Caki2 (cell line): ENCODE measurements at places on chromosomes 16 and 17. TPM values are rescaled to one million over a fixed set of nuclear protein-coding genes. Genes with fewer than 3 reads are reported as not detected.

DNA sequence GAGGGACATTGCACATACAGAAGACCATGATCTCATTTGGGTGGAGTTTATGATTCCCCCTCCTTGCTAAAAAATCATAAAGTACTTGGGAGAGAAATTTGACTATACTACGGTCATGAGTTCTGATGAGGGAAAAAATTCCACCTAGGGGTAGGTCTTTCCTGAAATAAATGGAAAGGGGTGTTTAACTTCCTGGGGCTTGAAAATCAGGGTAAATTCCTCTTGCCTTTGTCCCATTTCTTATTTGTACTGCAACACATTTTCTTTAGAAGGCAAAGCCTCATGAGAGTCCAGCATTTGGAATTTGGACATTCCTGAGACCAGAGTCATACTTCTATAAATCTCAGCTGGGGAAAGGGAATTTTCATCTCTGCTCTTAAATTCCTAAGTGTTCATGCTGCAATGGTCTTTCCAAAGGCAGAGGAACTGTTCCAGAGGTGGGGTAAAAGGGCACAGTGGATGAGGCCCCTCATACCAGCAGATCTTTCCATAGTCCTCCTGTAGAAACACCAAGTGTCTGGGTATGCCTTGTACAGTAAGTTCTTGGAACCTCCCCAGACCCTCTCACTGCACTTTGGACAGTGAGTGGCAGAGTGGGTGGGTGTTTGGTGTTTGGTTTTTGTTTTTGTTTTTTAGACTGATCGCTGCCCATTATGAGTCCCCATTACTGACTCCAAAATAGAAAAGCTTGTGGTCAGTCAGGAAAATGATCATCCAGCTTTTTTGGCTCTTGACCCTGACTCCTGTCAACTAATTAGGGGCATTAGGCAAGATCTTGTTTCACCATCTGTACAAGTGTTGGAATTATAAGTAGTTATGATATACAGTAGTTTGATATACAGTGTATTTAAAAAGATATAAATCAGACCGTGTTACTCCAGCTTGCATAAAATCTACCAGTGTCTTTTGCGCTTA, 6.0 kb downstream of the LYRM1 start:
- DNase-seq: no peak

- DNase-seq: peak; percentile 85
Measured at GRCh38 chr17:45146890-45147580, 1.2 kb upstream of the HEXIM1 start.

- DNase-seq: peak; percentile 46
Measured at GRCh38 chr17:37694734-37695133, 50.1 kb downstream of the HNF1B start.

The TBC1D3K gene
- not detected in 2 replicates for total RNA-seq

- no peak for DNase-seq
Measured at GRCh38 chr17:61368832-61369450, 30.7 kb upstream of the TBX2 start.

GRCh38 chr17:82269138-82269881, 4.2 kb downstream of the CSNK1D start:
- no peak for DNase-seq

The SCGB1C2 gene
- not detected in 2 replicates for total RNA-seq

DNA sequence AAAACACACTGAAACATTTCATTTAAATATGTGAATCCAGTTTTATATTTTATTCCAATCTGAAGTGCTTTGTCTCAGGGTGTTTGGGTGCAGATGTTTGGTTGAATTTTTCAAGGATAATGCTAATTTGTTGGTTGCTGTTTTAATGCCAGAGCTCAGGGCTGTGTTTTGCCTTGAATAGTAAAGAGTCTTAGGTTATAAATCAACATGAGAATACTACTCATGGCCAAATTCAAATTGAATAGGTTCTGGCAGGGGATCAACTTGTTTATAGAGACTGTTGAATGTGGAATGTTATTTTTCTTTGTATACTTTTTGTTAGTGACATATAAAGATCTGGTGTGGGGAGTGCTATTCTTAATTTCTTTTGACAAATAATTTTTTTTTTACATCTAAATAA, 18.8 kb downstream of the TOM1L1 start:
- no peak for DNase-seq

- peak; percentile 8 for DNase-seq
Measured at GRCh38 chr16:50102051-50102746, 36.4 kb downstream of the HEATR3 start.

- DNase-seq: no peak
Measured at GRCh38 chr17:57308543-57309186, 52.3 kb downstream of the MSI2 start.

The RASD1 gene
- total RNA-seq: not detected in 2 replicates

GRCh38 chr17:30821871-30822723, 2.4 kb downstream of the CRLF3 start:
- peak; percentile 8 for DNase-seq

- no peak for DNase-seq
Measured at GRCh38 chr16:3804426-3805016, 76.0 kb downstream of the CREBBP start.

GRCh38 chr17:37322106-37322505, 53.7 kb upstream of the C17orf78 start:
- DNase-seq: no peak

The OSGIN1 gene
- 65.3 and 69.7 TPM in 2 replicates for total RNA-seq

The KRTAP4-6 gene
- total RNA-seq: not detected in 2 replicates

The ABCC12 gene
- total RNA-seq: not detected in 2 replicates

GRCh38 chr17:62121025-62121730, 56.1 kb upstream of the MED13 start:
- no peak for DNase-seq

The CETP gene
- total RNA-seq: not detected in 2 replicates

- DNase-seq: no peak
Measured at GRCh38 chr16:53899431-53899830, 195.5 kb downstream of the FTO start.

DNA sequence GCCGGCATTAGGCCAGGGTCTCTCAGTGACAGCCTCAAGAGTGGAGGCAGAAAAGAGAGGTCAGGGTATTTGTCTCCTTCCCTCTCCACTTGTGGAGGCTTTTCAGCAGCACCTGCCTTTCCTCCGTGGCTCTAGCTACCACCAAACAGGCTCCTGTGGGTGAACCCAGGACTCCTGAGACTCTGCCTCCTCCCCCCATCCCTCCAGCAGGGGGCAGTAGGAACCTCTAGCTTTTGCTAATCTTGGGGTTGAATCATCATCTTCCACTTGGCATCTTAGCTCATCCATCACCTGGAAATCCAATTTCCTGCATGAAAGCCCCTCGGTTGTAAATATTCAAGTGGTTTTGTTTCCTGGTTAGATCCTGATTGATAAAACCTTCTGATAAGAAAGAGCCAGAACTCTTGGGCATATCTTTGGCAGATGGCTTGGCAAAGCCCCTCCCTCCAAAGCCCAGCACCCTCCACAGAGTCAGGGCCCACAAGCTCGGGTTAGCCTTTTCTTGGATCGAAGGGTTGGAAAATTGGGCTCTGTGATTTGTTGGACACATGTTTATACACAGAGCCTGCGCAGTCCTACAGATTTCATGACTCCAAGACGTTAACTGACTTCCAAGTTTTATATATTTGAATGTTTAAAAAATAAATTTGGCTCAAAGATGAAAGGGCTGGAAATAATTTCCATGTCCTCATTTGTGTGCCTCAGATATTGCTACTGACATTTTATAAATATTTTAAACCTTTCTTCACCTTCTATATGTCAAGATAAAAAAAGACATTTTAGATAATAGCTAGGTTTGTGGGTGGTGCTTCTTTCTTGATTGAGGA, 322.1 kb downstream of the MAP2K4 start:
- peak; percentile 35 for DNase-seq

The RNF227 gene
- 2.0 and 2.6 TPM in 2 replicates for total RNA-seq

- no peak for DNase-seq
Measured at GRCh38 chr16:22678311-22678710, 135.7 kb upstream of the HS3ST2 start.

DNA sequence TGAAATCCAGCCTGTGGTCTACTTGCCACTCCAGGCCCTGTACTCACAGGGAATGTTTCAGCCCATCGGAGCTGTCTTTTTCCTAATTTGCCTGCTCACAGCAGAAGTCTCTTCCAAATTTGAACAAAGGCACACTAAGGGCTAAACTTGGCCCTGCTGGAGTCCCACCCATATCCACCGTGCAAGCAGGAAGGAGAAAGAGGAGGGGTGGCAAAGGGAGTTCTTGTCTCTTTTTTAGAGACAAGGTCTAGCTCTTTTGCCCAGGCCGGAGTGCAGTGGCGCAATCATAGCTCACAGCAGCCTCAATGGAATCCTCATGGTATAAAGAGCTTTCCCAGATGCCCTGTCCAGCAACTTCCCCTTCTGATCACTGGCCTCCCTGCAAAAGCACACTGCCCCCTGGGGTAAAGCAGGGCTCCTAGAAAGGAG, 2.7 kb upstream of the PRM1 start:
- no peak for DNase-seq

DNA sequence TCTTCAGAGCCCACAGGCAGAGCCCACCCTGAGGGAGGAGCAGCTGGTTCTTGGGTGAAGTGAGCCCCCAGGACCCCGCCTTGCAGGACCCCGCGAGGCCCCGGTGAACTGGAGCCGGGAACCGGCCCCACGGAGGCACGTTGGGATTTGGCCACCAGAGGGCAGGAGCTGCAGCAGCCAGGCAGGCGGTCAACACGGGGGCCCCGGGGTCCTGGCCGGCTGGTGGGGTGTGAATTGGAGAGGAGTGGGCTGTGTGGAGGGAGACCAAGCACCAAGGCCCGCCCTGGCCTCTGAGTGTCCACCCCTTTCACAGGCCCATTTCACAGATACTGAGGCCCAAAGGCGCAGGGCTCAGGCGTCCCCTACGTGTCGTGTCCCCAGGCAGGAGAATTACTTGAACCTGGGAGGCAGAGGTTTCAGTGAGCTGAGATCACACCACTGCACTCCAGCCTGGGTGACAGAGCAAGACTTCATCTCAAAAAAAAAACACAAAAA, 2.2 kb downstream of the DPEP1 start:
- DNase-seq: no peak

GRCh38 chr17:38421171-38421841, 7.0 kb upstream of the ARHGAP23 start:
- no peak for DNase-seq

GRCh38 chr16:29909391-29909790, 9.1 kb downstream of the ASPHD1 start:
- no peak for DNase-seq

DNA sequence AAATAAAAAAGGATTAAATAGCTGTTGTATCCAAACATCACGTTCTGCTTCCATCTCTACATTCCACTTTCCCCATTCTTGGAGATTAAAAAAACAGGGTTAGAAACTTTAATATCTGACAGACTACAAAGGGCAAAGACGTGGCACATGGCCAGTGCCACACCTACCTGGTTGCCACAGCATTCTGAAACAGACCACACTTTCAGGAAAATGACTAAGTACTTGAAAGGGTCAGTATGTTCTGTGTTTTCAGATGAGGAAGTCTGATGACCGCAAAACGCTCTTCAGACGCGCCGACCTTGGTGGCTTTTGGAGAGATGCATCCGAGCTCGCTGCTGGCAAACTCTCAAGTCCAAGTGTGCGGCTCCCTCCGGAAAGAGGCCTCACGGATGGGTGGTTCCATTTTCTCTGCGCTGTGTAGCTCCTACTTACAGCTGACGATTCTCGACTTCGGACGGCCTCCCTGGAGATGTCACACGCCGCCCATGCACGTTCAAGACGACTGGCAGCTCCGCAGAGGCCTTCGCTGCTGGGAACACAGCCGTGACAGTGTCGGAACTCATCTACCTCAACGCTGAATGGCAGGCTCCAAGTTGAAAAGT, 15.5 kb downstream of the MAP1LC3B start:
- peak; percentile 97 for DNase-seq

DNA sequence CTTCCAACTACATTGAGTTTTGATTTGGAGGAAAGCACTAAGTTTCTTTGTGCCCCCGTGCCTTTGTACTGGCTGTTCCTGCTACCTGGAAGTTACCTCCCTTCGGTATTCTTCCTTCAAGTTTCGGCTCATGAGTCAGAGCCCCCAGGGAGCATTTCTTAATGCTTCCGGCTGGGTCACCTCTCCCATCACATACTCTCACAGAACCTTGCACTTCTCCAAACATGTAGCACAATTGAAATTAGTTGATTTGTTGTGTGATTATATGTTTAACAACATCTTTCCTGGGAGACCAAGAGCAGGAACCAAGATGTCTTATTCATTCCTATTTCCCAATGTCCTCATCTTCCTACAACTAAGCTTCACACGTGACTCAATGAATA, 158.6 kb upstream of the CDH5 start:
- DNase-seq: no peak

The KRTAP4-5 gene
- not detected in 2 replicates for total RNA-seq

DNA sequence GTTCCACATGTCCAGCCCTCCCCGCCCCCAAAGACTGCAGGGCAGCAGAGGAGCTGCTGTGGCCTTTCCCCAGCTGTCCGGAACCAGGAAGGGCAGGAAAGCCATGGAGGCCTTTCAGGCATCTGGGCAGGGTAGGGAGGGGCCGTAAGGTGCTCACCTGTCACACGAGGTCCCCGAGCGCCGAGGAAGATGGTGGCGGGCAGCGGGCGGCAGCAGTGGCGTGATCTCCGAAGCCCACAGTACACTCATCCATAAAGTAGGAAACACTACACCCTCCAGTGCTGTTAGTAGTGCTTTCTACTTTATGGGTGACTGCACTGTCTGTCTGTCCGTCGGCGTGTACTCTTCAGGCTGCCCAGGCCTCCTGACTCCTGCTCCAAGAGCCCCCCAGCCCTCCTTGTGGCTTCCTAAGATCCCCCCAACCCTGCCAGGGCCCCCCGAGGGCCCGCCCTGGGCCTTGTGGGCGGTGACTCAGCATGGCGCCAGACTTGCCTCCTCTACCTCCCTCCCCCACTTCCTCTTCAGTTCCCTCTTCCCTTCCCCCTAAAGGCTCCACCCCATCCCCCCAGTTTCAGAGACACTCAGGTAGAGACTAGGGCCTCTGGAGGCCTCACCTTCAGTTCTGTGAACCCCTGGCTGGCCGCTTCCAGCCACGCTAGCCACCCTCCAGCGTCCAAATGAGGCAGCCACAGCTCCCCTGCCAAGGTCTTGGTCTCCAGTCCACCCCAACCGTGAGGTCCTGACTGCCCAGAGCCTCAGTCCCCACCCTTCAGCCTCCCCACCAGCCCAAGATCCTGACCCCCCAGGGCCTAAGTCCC, 2.6 kb upstream of the TSPOAP1 start:
- no peak for DNase-seq

DNA sequence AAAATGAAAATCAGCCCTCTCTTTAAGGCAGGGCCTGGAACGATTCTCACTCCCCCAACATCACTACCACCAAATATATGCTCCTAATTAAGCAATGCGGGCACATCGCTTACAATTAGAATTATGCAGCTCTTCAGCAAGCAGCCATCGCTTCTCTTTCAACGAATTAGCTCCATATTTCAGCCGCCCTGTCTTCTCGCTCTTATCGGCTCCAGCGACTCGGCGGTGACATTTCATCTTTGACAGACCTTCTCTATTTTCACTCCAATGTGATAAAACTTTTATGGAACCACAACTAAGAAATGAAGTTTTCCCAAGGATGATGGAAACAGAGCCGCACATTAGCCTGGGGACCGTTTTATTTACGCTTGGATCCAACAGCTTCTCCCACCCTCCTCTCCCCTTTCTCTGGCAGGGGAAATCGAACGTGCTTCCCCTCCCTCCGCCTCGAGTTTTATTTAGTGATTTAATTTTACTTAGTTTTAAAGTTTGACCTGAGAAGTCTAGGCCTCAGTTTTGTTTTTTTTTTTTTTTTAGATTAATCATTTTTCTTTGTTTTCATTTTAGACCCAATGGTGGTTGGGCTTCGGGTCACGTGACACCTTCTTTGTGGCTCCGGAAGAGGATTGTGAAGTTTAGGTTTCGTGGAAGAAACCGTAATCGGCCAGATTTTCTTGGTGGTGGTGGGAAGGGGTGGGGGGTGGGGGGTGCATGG, 3.1 kb upstream of the HOXB2 start:
- peak; percentile 59 for DNase-seq

The RAP1GAP2 gene
- 2.0 and 5.0 TPM in 2 replicates for total RNA-seq

The LYZL6 gene
- total RNA-seq: not detected in 2 replicates
